Stomach (tissue), 19 donors: ENCODE measurements at places on chromosomes 1 and 21. TPM values are rescaled to one million over a fixed set of nuclear protein-coding genes. Genes with fewer than 3 reads are reported as not detected.

DNA sequence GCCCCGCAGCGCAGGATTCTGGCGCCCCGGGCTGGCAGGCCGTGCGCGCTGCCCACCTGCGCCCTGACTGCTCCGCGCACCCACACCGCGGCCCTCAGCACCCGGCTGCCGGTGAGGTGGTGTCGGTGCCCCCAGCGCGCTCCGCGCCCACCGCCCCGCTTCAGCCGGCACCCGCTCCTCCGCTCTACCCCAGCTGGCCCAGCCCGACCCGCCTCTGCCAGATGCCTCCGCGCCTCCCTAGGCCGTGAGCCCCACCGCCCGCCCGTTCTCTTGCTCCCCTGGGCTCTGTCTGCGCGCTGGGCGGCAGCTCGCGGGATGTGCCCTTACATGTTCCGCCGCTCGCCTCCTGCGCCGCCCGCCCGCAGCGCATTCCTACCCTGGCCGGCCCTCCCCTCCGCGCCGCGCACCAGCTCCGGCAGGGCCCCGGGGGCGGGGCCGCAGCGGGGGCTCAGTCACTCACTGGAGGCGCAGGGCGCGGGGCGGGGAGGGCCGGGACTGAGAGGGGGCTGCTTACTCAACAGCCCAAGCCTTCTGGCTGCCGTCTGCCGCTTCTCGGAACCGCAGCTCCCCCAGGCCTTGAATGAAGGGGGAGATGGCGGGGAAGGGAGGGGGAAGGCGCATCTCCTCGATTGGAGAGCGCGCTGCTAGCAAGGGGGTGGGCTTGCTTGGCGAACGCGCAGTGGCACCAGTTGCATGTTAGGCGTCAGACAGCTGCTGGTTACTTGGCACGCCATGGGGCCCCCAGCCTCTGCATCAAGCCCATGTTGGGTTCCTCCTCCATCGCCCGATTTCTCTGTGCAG, at the start of gene PHLDA3:
PHLDA3 (minus strand) TSS at position 345 of the 801 bp plus-strand sequence. CDS start 402 bp downstream, outside the sequence.
- H3K27ac ChIP-seq, result peak within 1 kb of the TSS; percentile 87
- peaks cover 9% of the 10 kb centered on the region for H3K36me3 ChIP-seq
- DNase-seq, result peak; percentile 95
- no peaks in the 10 kb centered on the region for H3K27me3 ChIP-seq
- peaks cover 44% of the 10 kb centered on the region for H3K4me1 ChIP-seq

GRCh38 chr1:4396551-4396950, 257.9 kb upstream of the AJAP1 start:
- no peak for DNase-seq
- no peaks in the 10 kb centered on the region for H3K36me3 ChIP-seq
- no peak overlapping the region for H3K27ac ChIP-seq
- no peak overlapping the region for H3K4me3 ChIP-seq

DNA sequence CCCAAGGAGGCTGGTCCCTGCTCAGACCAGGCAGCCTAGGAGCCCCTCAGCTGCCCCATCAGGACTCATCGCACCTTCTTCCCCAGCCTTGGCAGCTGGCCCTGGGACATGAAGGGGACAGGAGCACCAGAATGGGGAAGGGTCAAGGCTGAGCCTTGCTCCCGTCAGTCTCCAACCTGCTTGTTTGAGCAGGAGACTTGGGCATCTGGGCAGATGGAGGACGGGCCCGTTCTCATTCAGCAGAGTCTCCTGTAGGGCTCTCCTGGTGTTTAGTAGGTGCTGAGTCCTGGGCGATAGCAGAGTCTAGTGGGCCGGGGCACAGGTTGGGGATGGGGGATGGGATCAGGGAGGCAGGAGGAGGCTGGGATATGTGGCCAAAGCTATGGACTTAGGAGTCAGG, 47.4 kb upstream of the WNT4 start:
- H3K4me3 ChIP-seq, result no peak overlapping the region
- H3K4me1 ChIP-seq, result no peaks in the 10 kb centered on the region
- no peak overlapping the region for H3K27ac ChIP-seq
- no peak for DNase-seq
- no peaks in the 10 kb centered on the region for H3K36me3 ChIP-seq

DNA sequence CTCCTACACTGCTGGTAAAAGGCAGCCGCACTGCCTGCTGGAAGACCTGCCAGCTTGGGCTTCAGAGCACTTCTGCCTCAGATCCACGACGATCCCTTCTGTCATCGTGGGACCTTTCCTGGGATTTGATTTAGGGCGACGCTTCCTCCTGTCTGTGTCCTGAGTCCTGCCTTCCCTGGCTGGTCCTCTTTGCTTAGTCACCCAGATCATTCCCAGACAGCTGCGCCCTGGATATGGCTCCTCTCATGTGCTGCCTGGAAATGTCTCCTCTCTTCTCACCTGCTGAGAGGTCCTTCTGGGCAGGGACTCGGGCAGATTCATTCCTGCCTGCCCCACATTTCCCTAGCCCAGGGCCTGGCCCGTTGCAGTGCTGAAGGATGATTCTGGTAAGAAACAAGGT, 72.4 kb upstream of the POU3F1 start:
- H3K4me1 ChIP-seq, result no peaks in the 10 kb centered on the region
- H3K4me3 ChIP-seq, result no peak overlapping the region
- DNase-seq, result no peak
- H3K27me3 ChIP-seq, result no peaks in the 10 kb centered on the region

- no peak overlapping the region for H3K27ac ChIP-seq
- peaks cover 27% of the 10 kb centered on the region for H3K36me3 ChIP-seq
- no peak overlapping the region for H3K4me3 ChIP-seq
- DNase-seq, result no peak
- peaks cover 37% of the 10 kb centered on the region for H3K4me1 ChIP-seq
- H3K27me3 ChIP-seq, result no peaks in the 10 kb centered on the region
Observed at GRCh38 chr1:232968965-232969364, 18.6 kb downstream of the NTPCR start.

Gene OLIG2
- total RNA-seq, result not detected

Gene TMEM269
- total RNA-seq, result not detected

Gene SELL
- not detected for total RNA-seq

- no peaks in the 10 kb centered on the region for H3K4me1 ChIP-seq
- H3K4me3 ChIP-seq, result no peak overlapping the region
- no peak for DNase-seq
- no peaks in the 10 kb centered on the region for H3K36me3 ChIP-seq
- no peak overlapping the region for H3K27ac ChIP-seq
Observed at GRCh38 chr1:158537609-158538008, 16.6 kb downstream of the OR6Y1 start.

Gene RNU1-3
- under 0.01 TPM for total RNA-seq

- no peaks in the 10 kb centered on the region for H3K36me3 ChIP-seq
- no peak for DNase-seq
- H3K4me1 ChIP-seq, result peaks cover 100% of the 10 kb centered on the region
- H3K4me3 ChIP-seq, result peak overlapping the region; percentile 2
- H3K27ac ChIP-seq, result no peak overlapping the region
Observed at GRCh38 chr1:31931593-31932225, 6.5 kb downstream of the PTP4A2 start.

Gene ADAM30
- total RNA-seq, result not detected

DNA sequence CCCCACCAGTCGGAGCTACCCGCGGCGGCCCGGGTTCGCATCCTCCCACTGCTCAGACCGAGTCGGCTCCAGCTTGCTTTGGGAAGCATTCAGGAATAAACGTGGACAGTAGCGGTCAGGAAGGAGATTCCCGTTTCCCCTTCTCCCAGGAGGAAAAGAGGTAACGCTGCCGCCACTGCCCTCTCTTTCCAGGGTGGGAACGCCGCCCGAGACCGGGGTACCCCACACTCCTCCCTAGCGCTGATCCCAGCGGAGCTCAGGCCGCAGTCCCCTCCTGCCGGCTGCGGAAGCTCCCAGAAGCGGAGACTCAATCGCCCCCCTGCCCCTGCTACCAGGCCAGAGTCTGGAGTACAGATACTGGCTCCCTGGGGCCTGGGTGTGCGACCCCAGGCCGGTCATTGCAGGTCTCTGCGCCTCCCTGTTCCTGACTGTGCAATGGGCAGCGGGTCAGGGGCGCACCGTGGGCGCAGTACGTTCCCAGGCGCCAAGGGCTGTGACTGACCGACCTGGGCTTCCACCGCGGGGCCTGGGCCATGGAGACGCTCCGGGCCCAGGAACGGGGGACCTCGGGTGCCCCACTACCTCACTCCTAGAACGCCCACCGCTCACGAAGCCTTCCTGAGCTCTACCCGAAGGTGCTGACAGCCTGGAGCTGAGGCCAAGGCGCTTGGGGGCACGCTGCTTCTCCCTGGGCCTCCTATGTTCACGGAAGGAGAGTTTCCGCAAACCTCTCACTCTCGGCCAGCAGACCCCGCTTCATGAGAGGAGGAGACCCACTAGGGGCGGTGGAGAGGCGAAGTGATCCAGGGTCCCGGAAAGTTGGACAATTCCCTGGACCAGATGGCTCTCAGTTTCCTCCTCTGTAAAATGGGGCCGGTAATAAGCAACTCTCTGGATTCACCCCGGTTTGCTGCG, 7.8 kb downstream of the DMRTA2 start:
- H3K27ac ChIP-seq, result no peak overlapping the region
- peaks cover 83% of the 10 kb centered on the region for H3K27me3 ChIP-seq
- H3K4me3 ChIP-seq, result no peak overlapping the region
- peaks cover 29% of the 10 kb centered on the region for H3K4me1 ChIP-seq

Gene PLPPR4
- 3.1 TPM for total RNA-seq

Gene GBP6
- total RNA-seq, result 1.1 TPM
